Neural crest cell (in vitro differentiated cells): ENCODE measurements at places on chromosomes 1 and 21. TPM values are rescaled to one million over a fixed set of nuclear protein-coding genes. Genes with fewer than 3 reads are reported as not detected.

DNA sequence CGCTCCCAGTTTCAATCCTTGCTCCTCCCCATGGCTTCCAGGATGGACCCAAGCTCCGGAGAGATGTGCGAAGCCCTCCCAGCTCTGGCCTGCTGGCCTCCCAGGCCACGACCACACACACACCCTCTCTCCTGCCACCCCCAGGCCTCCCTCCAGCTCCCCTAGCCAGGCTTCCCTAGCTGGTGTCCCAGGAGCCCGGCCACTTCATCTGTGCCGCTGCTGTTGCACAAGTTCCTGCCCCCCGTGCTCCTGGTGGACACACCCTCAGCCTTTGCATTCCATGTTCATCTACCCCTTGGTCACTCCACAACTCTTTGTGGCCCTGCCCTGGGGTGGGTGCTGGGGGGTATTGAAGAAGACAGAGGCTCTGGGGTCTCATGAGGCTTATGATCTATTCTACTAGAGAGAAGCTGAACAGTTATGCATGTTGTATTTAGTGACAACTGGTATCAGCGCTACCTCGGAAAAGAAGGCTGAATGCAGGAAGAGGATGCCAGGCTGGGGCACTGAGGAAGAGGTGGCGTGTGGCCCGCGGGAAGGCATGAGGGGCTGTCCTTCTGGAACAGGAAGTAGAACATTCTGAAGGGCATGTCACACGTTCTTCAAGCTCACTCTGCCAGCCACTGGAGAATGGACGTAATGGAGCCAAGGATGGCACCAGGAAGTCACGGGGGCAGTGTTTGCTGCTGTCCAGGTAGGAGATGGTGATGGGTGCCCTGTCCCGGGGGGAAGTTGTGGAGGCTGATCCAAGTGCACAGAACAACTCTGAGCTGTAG lies 172.4 kb downstream of the PSMG1 start:
- H3K36me3 ChIP-seq: no peaks in the 10 kb centered on the region
- H3K4me1 ChIP-seq: peaks cover 20% of the 10 kb centered on the region
- H3K27ac ChIP-seq: peak overlapping the region; percentile 44
- H3K4me3 ChIP-seq: no peak overlapping the region

DNA sequence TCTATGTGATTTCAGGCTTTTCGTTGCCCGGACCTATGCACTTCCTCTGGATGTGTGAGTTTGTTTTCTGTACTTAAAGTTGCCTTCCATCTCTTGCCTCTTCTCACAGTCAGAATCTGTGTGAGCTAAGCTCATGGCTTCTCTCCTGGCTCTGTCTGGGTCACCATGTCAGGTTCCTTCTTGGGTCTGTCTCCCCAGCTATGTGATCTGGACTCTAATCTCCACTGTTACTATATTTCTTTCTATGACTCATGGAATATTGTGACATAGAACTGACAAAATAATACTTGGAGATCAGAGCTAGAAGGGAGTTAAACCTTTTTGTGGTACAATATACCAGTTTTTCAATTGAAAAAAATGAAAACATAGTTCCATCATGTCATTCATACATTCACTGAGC lies 172.7 kb upstream of the FGGY start:
- no peak overlapping the region for H3K4me3 ChIP-seq
- no peaks in the 10 kb centered on the region for H3K27me3 ChIP-seq
- no peak for DNase-seq

- H3K4me3 ChIP-seq: no peak overlapping the region
- no peak for DNase-seq
- H3K27ac ChIP-seq: no peak overlapping the region
- H3K27me3 ChIP-seq: no peaks in the 10 kb centered on the region
- peaks cover 9% of the 10 kb centered on the region for H3K4me1 ChIP-seq
- no peaks in the 10 kb centered on the region for H3K36me3 ChIP-seq
Measured at GRCh38 chr1:193850745-193851144, 664.3 kb upstream of the B3GALT2 start.

GRCh38 chr1:91799863-91800262 lies 86.1 kb downstream of the TGFBR3 start:
- H3K36me3 ChIP-seq: peaks cover 13% of the 10 kb centered on the region
- no peak overlapping the region for H3K27ac ChIP-seq
- no peak for DNase-seq
- peaks cover 17% of the 10 kb centered on the region for H3K4me1 ChIP-seq
- H3K27me3 ChIP-seq: no peaks in the 10 kb centered on the region

DNA sequence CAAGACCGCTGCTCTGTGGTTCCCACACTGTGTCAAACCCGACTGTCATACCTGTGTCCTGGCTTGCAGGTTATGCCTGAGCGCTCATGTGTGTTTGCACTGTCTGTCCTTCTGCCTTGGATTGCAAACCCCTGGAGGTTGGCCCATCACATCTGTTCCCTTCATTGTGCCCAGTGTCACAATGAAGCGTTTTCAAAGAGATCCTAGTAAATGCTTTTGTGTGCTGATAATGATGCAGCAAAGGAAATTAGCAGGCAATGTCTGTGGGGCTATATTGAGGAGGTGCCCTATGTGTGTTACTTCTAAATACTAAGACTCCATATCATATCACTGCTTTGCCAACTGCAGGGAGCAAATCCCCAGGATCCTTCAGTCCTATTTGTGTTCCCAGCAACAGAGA lies 424.4 kb upstream of the NFIA start:
- peaks cover 3% of the 10 kb centered on the region for H3K36me3 ChIP-seq
- no peaks in the 10 kb centered on the region for H3K27me3 ChIP-seq
- no peak overlapping the region for H3K4me3 ChIP-seq
- H3K4me1 ChIP-seq: peaks cover 29% of the 10 kb centered on the region

GRCh38 chr1:25050165-25050564 lies 120.1 kb upstream of the RUNX3 start:
- no peak overlapping the region for H3K4me3 ChIP-seq
- H3K36me3 ChIP-seq: no peaks in the 10 kb centered on the region
- DNase-seq: no peak
- peaks cover 30% of the 10 kb centered on the region for H3K4me1 ChIP-seq

DNA sequence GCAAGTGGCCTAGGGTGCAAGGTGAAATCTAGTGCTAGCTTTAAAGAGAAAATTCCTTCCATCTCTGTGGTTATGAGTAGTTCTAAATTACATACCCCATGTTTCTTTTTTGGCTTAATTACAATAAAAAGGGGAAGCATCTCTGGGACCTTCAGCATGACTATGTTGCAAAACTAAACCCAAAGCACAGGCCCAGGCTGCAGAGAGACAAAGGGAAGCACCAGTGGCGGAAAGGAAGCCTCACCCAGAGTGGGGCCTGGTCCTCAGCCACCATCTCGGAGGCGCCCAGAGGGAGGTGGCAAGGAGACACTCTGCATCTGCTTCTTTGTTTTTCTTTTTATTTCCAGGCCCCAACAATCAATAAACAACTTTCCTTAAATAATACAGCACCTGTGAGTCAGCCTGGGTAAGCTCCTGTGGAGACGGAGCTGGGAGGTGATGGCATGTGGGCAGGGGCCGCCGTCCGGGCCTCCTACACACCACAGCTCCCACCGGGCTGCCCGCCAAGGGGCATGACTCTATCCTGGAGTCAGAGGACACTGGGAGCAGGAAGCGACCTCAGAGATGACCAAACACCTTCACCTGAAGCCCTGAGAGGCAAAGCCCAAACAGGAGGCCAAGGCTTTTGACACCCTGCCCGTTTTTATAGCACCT lies 21.7 kb downstream of the ITPKB start:
- DNase-seq: no peak
- no peaks in the 10 kb centered on the region for H3K27me3 ChIP-seq
- H3K36me3 ChIP-seq: no peaks in the 10 kb centered on the region
- peaks cover 29% of the 10 kb centered on the region for H3K4me1 ChIP-seq
- no peak overlapping the region for H3K4me3 ChIP-seq

DNA sequence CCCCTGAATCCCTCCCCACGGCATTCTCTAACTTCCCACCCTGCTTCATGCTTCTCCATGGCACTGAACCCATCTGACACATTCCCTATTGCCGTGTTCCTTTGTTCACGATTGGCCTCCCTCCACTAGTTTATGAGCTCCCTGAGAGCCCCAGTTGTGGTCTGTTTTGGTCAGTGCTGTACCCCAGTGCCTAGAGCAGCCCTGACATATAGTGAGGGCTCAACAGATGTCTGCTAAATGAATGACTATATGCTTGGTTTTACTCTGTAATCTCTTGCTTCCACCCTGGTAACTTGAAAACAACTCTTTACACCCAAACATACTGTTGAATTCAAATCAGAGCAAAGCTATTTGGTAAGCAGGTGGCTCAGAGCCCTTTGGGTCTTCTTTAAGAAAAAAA lies 171.1 kb upstream of the EDN2 start:
- peaks cover 8% of the 10 kb centered on the region for H3K4me1 ChIP-seq
- H3K4me3 ChIP-seq: no peak overlapping the region
- H3K27ac ChIP-seq: no peak overlapping the region
- DNase-seq: no peak
- H3K27me3 ChIP-seq: peaks cover 22% of the 10 kb centered on the region
- H3K36me3 ChIP-seq: no peaks in the 10 kb centered on the region

DNA sequence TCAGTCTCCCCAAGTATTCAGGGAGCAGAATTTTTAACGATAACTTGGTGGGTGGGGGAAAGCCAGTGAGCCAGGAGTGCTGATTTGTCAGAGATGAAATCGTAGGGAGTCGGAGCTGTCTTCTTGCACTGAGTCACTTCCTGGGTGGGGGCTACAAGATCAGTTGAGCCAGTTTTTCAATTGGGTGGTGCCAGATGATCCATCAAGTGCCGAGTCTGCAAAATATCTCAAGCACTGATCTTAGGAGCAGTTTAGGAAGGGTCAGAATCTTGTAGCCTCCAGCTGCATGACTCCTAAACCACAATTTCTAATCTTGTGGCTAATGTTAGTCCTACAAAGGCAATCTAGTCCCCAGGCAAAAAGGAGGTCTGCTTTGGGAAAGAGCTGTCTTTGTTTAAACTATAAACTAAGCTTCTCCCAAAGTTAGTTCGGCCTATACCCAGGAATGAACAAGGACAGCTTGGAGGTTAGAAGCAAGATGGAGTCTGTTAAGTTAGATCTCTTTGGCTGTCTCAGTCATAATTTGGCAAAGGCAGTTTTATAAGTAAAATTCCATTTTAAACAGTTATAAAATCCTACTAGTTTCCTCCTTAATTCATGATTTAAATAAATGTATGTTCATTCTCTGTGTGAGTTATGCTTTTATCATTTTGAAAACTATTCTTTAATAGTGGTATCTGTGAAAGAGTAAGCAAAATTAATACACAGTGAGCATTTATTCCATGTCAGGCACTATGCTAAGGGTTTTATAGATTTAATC lies 51.7 kb downstream of the SLC16A1 start:
- H3K4me1 ChIP-seq: peaks cover 18% of the 10 kb centered on the region
- DNase-seq: no peak
- no peaks in the 10 kb centered on the region for H3K27me3 ChIP-seq
- H3K36me3 ChIP-seq: peaks cover 17% of the 10 kb centered on the region
- no peak overlapping the region for H3K4me3 ChIP-seq

DNA sequence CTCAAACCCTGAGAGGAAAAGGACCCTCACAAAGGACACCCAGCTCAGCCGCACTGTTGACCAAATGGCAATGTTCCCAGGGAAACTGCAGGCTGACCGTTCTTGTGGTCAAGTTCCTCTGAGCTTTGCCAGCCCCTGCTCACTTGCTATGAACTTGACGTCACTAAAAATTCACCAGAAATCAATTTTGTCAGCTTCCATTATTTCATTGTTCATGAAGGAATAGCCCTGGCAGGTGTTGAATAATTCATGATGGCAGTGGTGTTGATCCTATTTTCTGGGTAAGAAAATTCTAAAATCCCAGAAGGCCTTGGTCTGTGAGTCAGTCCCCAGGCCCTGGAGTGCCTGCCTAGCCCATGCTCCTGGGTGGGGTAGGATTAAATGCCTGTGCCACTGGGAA lies 318.9 kb downstream of the ZNF326 start:
- no peak for DNase-seq
- H3K27me3 ChIP-seq: no peaks in the 10 kb centered on the region
- no peak overlapping the region for H3K4me3 ChIP-seq
- no peaks in the 10 kb centered on the region for H3K36me3 ChIP-seq

DNA sequence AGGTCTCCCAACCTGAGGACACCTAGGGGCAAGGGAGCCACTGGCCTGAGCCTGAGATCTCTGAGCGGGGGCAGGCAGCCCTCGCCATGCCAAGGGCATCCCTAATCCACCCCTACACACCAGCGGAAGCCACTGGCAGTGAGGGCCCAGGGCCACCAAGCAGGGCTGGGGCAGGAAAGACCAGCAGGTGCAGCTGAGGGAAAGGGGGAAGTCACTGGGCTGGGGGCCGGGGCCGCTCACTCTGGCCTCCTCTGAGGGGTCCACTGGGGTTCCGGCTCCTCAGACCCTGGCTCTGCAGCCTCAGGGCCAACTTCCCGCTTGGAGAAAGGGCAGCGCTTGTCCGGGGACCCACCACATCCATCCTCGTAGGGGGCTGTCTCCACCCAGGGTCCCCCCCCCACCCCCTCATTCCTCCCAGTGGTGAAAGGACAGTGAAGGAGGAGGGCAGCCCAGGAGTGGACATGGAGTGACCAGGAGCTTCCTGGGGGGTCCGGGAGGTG lies 42.5 kb upstream of the ACTRT2 start:
- no peaks in the 10 kb centered on the region for H3K4me1 ChIP-seq
- no peak overlapping the region for H3K27ac ChIP-seq
- peaks cover 3% of the 10 kb centered on the region for H3K36me3 ChIP-seq
- no peak overlapping the region for H3K4me3 ChIP-seq
- H3K27me3 ChIP-seq: no peaks in the 10 kb centered on the region

GRCh38 chr21:38993561-38993960 lies 187.8 kb downstream of the ETS2 start:
- H3K27ac ChIP-seq: no peak overlapping the region
- no peak overlapping the region for H3K4me3 ChIP-seq
- no peak for DNase-seq

DNA sequence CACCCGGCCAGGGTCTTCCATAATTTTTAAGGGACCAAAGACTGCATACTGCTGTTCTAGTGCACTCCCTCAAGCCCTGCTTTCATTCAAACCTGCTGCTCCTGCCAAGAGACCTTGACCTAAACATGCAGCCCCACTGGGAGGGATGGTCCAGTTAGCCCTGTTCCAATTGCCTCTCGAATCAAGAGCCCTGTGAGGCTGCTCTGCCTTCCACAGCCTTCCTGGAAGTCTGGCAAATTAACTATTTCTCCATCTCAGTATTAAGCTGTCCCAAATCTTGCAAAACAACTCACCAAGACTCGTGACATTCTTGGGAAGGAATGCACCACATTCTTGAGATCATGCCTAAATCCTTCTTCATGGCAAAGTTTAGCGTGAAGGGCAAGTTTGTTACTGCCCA lies 231.3 kb downstream of the C1orf94 start:
- H3K4me3 ChIP-seq: no peak overlapping the region
- peaks cover 5% of the 10 kb centered on the region for H3K27me3 ChIP-seq
- no peak overlapping the region for H3K27ac ChIP-seq
- H3K4me1 ChIP-seq: no peaks in the 10 kb centered on the region
- no peak for DNase-seq

- H3K4me3 ChIP-seq: no peak overlapping the region
- no peaks in the 10 kb centered on the region for H3K4me1 ChIP-seq
- no peak overlapping the region for H3K27ac ChIP-seq
- no peaks in the 10 kb centered on the region for H3K27me3 ChIP-seq
Measured at GRCh38 chr1:107896936-107897335, 68.0 kb downstream of the VAV3 start.

GRCh38 chr1:63878932-63879331 lies 105.1 kb downstream of the ROR1 start:
- H3K27me3 ChIP-seq: no peaks in the 10 kb centered on the region
- no peaks in the 10 kb centered on the region for H3K36me3 ChIP-seq
- H3K4me3 ChIP-seq: no peak overlapping the region
- H3K27ac ChIP-seq: no peak overlapping the region
- DNase-seq: no peak
- peaks cover 4% of the 10 kb centered on the region for H3K4me1 ChIP-seq

The TMPRSS2 gene
- total RNA-seq: not detected in 2 replicates

The G0S2 gene
- 0.37 and 0.48 TPM in 2 replicates for total RNA-seq

The CELF3 gene
- total RNA-seq: 21.7 and 22.0 TPM in 2 replicates

The CD84 gene
- total RNA-seq: not detected in 2 replicates

The NECTIN4 gene
- total RNA-seq: not detected in 2 replicates

The LMX1A gene
- not detected in 2 replicates for total RNA-seq
